Stimulated activated CD8-positive, alpha-beta memory T cell treated with anti-CD3 and anti-CD28 coated beads, Interleukin-12 subunit alpha, Interleukin-12 subunit beta, amount 100 ng/mL, for 4 hours (primary cell): ENCODE measurements at places on chromosomes 13 and 19.
A peak's percentile ranks its signal among the peaks of the same experiment; 100 is the strongest.

GRCh38 chr13:95275322-95276036 lies 25.8 kb downstream of the ABCC4 start:
- DNase-seq = no peak

DNA sequence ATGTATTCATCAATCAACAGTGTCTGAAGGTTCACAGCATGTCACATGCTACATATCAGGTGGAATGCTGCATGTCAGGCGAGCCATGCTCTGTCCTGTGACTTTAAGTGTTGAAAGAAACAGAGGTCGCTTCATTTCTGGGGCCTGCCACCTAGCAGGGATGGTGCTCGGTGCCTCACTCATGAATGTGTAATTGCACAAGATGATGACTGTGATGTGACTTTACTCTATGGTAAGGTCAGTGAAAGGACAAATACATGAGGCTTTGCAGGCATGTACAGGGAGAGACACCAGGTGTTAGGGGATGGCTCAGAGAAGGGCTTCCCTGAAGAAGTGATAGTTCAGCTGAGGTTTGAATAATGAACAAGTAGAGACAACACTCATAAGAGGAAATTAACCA lies 66.7 kb downstream of the FRY start:
- DNase-seq = no peak

- no peak for DNase-seq
Observed at GRCh38 chr13:68304286-68304893, 1074.3 kb upstream of the PCDH9 start.

- DNase-seq = no peak
Observed at GRCh38 chr19:15136234-15136954, 29.2 kb downstream of the SYDE1 start.

GRCh38 chr19:13847407-13848339 lies 29.3 kb upstream of the NANOS3 start:
- peak; percentile 71 for DNase-seq

DNA sequence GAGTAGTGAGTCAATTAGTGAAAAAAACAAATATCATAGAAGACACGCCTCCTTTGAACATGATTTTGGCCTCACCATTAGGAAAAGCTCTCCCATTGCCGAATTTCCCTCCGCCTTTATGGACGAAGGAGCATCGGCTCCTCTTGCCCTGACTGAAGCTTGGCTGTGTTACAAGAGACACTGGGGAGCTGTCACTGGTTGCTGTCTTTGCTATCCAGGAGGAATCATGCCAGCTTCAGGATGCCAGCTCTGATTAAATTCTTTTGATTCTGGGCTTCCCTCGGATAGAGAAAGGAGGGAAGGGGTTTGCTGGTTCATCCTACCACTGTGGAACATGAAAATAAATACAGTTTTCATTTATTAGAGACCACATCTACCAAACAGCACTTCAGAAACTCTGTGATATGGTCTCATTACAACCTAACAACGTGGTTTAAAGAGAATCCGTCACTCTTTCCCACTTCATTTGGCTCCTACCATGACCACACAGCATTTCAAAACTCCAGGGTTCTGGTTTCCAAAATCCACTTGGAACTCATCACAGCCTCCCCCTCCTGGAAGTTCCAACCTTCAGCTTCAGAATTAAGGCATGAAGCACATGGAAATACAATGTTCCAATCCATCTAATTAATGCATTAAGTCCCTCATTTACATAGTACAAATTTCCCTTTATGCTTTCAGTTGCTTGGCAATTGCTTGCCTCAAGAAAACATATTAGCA lies 446.0 kb downstream of the EFNB2 start:
- no peak for DNase-seq

- peak; percentile 60 for DNase-seq
Observed at GRCh38 chr19:17333611-17334413, 843 bp downstream of the ANO8 start.

DNA sequence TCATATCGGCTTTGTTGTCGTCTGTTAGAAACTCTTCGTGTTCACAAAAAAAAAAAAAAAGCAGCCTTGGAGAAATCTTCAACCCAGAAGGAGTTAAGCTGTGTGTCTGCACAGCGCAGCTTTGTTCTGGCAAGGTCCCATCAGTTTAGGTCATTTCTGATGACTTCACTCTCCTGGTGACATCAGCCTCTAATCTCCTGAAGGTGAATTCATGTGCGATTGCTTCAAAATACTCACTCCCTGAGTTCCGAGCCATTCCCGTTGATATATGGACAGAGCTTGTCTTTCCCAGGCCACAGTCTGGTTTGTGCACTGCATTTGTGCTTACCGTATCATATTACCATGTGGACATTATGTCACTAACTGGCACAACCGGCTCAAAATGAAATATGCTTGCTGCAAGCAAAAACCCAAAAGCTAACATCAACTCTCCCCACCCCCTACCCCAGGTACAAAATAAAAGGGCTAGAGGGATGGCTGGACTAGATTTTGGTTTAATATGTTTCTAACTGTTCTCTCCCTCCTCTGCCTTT lies 342.4 kb downstream of the KCNRG start:
- DNase-seq = no peak

DNA sequence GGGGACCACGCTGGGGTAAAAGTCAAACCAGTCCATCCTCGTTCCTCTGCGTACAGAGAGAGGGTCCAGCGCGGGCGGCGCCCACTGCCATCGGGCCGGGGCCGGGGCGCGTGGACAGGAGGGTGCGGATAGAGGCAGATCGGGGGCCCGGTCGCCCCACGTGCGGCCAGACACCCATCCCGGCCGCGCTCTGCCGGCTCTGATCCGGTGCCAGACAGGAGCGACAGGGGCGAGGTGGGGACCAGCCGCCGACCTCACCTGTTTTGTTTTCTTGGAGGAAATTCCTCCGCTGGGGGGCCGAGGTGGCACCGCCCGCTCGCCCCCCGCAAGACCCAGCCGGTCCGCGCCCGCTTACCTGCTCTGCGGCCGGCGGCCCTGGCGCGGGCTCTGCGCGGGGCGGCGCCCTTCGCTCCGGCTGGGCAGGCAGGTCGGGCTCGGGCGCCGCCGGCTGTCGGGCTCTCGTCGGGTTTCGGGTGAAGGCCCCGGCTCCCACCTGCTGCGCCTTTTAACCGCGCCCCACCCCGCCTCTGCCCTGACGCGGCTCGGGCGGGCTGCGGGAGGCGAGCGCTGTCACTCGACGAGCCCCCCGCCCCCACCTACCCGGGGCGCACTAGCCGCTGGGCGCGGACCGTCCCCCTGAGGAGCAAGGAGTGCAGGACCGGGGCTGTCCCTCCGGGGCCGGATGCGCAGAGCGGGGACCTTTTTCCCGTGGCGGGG lies at the start of gene GJB6:
Gene GJB6 (minus strand): TSS at position 481 of the 717 bp plus-strand sequence. CDS start 8,839 bp downstream, outside the sequence.
- no peak for DNase-seq
